ENCODE measurements at places on chromosomes 5 and 9. TPM values are rescaled to one million over a fixed set of nuclear protein-coding genes. Genes with fewer than 3 reads are reported as not detected.

The PRRT1B gene
- not detected for total RNA-seq

The LCN15 gene
- total RNA-seq: not detected

The FGFR4 gene
- total RNA-seq: 0.26 TPM

The ANKRD20A1 gene
- not detected for total RNA-seq

The PCDHGA8 gene
- total RNA-seq: 5.7 TPM

All from articular chondrocyte of knee joint (primary cell).